ENCODE measurements at places on chromosomes 2 and 18.

GRCh38 chr18:7317804-7318231 is 86.9 kb downstream of the LRRC30 start:
- DNase-seq = no peak

- DNase-seq = no peak
These were observed 43.8 kb upstream of the SCN9A start for GRCh38 chr2:166419616-166419934.

- no peak for DNase-seq
These were observed 11.1 kb downstream of the CHRNA1 start for GRCh38 chr2:174753038-174753633.

- no peak for DNase-seq
These were observed 1.6 kb downstream of the NEU4 start for GRCh38 chr2:241810307-241811200.

DNA sequence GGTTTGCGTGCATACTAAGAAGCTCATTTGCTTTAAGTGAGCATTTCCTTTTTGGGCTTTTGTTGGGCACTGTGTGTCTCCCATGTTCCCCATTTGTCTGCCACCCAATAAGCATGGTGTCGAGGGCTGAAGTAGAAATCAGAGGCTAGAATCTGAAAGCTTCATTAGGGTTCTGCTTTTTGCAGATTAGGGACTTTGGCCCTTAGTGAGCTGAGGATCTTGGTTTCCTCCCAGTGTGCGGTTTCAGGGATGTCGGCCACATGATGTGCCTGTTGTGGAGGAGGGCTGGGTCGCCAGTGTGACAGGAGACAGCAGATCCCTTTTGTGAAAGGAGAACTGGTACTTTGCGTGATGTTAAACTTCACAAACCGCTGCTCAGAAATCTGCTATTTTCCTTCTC is 41.1 kb downstream of the PLEKHB2 start:
- no peak for DNase-seq

DNA sequence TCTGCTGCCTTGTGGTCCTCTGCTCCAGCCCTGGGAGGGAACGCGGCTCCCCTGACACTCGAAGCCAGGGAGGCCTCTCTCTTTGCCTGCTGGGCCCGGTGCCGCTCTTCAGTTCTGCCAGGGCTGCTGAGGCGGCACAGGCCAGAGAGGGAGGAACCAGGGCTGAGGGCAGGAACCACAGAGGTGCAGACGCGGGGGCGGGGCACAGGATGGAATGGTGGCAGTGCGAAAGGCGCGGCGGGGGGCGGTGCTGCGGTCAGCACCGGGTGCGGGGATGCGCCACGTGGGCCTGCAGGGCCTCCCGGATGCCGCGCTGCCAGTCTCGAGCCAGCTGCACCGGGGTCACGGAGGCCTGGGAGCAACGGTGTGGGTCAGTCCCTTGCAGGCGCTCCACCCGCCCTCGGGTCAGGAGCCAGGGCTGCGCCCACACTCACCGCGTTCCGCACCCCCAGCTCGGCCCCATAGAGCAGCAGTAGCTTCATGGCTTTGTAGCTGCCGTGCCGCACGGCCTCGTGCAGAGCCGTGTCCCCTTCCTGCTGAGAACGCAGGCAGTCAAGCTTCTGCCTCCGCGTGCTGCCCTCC is 4.4 kb downstream of the ANKRD23 start:
- peak; percentile 51 for DNase-seq

DNA sequence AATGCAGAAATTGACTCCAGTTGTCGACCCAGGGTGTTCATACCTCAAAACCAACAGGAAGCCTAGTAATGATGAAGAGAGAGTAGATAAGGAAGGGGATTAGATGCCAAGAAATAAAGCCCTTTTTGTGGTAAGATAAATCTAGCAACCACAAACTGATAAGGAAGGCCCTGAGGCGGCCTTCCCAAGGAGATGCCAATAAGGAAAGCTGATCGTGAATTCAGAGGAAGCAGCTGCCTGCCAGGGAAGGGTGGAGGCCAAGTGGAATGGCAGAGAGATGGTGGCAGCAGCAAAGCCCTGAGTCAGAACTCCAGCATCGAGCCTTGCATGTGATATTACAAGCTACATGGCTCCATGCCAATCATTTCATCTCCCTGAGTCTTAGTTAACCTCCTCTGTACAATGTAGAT is 126.3 kb downstream of the IRS1 start:
- no peak for DNase-seq

DNA sequence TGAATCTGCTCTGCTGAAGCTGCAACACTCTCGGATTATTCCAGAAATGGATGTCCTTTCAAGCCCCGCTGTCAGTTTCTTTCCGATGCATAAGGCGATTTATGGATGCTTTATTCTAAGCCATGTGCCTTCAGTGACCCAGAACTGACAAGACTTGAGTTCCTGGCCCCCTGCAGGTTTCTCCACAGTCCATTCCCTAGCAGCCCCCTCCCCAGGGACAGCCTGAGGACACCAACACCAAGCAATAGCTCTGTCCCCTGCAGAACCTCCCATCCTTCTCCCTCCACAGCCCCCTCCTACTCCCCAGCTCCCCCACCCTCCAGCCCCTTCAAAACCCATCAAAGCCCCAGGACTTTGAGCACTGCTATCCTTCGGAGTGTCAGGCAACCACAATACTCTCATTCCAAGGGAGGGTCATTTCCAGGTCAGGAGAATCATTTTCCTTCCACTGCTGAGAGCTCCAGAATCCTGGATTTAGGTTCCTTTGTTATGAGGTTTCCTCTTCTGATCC is 24.6 kb upstream of the SPP2 start:
- no peak for DNase-seq

DNA sequence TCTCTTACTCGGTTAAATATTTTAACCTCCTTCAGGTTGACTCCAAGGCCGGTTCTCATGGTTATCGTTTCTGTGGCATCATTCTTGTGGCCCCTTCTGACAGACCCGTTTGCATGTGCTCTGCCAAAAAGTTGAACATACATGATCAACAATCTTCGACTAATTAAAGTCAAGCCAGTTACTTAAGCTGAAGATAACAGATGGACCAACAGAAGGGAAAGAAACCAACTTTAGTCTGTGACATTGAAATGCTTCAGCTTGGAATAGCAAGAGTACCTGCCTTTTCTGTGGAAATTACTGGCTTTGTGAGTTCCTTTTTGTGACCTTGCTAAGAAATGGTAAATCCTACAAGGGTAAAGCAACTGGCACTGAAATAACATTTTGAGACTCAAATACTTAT is 1429.1 kb downstream of the LRP1B start:
- no peak for DNase-seq

- no peak for DNase-seq
These were observed 148.2 kb upstream of the ITGA4 start for GRCh38 chr2:181308766-181309515.

- no peak for DNase-seq
These were observed 477.2 kb downstream of the TRIB2 start for GRCh38 chr2:13193900-13194299.

DNA sequence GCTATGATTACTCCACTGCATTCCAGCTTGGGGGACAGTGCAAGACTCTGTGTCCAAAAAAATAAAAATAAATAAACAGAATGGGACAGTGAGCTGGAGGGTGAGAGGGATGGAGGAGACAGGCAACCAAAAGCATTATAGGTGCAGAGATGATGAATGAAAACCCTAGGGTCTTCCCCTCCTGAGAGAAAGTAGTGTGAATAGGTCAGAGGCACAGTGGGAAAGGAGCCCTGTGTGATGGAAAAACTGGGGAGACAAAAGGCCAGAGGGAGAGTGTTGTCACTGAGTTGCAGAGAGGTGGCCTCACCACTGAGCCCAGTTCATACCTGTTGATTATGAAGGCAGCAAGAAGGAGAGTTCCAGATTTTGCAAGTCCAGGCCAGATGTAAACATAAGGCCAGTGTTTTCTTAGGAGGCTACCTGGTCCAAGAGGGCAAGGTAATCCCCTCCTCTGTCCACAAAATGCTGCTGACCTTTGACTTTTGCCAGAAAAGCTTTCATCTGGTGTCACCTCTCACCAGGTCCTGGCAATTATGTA is 17.6 kb upstream of the AGFG1 start:
- DNase-seq = no peak

- no peak for DNase-seq
These were observed 46.6 kb downstream of the USP40 start for GRCh38 chr2:233519787-233520611.
